Activated T-helper 1 cell treated with Interleukin-2 at 50 U/mL for 16 hours (primary cell): ENCODE measurements at places on chromosomes 2 and 18.
A peak's percentile ranks its signal among the peaks of the same experiment; 100 is the strongest.

GRCh38 chr2:39696838-39697237, 31.1 kb downstream of the TMEM178A start:
- no peak for DNase-seq

GRCh38 chr2:209517436-209517835, 93.6 kb downstream of the MAP2 start:
- DNase-seq: no peak

- DNase-seq: no peak
Observed at GRCh38 chr2:63648632-63649031, 59.9 kb downstream of the MDH1 start.

- DNase-seq: no peak
Observed at GRCh38 chr18:58694221-58694620, 23.0 kb downstream of the MALT1 start.

- no peak for DNase-seq
Observed at GRCh38 chr2:105643405-105644173, 101.1 kb upstream of the NCK2 start.

DNA sequence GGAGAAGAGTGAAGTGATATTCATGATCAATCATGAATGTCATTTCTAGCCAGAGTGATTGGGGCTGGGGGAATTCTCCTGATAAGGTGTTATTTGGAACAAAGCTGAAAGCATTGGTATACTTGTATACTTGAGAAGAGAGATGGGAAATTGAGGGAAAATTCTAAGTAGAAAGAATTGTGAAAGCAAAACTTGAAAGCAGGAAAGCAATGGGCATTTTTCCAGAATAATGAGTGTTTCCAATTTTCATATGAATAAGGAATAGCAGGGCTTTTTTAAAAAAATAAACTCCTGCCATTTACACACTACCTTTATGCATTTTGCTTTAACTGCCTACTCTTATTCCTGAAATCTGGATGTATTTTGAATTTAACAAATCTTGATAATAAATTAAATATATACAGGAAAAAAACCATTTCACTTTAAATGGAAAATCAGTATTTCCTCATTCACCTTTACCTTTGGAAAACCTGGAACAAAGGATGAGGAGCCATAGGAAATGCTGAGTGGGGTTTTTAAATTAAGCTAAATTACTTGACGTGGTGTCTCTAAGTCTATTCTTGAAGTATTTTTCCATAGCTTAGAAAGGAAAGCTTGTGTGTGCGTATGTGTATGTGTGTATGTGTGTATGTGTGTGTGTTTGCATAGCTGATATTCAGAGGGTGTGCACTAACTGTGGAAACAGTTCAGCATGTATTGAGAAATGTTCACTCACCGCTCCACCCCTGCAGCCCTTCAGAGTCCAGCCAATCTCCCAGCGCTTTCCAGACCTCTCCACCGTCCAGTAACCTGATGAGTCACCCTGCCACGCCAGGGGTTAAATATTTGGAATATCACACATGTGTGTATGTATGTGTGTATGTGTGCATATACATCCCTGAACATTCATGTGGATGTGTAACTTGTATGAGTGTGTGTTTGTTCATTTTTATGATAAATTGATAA, 427.3 kb downstream of the THSD7B start:
- no peak for DNase-seq

DNA sequence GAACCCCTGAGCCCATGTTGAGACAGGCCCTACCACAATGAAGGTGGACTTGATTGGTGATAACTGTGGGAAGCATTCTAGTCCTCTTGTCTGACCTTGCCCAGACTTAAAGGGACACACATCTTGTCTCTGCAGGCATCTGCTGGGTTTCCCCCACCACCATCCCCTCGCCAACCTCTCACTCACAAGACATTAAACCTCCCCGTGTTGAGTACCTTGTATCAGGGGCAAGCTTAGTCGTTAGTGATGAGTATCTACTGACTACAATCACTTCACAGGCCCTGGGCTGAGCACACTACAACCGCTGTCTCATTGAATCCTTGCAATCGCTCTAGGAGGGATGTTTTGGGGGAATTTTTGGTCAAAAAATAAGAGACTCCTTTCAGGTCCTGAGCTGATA, 86.0 kb downstream of the ICOS start:
- no peak for DNase-seq

DNA sequence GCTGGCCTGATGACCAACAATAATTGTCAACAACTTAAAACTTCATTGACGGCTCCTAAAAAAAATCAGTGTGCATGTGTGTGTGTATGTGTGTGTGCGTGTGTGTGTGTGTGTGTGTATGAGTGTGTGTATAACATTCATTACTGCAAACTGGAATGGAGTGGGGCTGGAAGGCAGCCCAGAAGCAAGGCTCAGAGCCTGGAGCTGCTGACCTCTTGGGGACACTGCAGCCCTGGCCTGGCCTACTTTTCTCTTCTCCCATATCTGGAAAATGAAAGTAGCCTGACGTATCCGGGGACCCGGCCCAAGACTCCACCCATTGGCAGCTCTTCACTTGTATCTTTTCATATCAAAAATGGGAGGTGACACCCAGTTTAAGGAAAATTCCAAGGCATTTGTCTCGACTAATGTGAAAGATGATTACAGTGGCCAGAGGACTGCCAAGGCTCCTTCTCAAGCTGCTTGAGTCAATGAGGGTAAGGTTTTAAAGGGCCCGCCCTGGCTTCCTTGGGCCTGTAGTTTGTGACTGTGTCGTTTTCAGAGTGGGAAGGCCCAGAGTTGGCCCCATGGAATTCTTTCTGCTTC, 72.4 kb upstream of the IL1R1 start:
- DNase-seq: no peak

DNA sequence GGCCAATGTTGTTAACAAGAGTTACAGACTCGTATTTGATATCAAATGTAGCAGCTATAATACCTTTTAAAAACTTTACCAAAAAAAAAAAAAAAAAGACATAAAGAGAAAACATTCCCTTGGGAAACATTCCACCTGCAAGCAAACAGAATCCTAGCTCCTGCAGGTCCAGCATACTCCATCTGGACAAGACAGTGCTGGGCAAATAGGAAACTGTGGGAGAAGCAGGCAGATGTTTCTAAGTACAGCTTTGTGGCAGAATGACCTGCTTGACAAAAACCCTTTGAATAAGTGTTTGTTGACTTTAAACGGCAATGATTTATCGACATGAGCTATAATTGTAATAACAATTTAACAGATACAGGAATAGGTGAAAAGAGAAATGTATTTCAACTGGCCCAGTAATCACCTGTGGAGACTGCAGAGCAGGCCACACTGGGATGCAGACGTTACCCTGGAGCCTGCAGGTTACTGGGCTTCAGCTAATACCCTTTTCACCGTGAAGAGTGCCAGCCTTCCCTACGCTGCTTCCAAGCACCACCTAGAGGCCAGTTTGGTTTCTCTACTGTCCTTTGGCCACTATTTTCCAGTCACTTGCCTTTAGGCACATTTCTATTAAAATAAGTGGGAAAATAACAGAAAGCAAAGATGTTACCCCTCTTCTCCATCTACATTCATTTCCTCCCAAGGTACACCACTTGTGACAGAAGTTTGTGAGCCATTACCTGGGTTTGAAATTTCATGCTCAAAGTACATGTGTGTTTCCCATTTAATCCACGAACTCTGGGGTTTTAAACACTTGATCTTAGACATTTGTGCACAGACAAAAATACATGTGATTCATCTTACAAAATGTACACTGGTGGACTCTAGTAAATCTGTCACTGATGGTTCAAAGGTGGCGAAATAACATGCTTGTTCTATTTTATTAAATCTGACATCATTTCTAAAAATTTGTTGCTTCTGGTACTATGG, 96.9 kb upstream of the ZNF397 start:
- DNase-seq: peak; percentile 10

DNA sequence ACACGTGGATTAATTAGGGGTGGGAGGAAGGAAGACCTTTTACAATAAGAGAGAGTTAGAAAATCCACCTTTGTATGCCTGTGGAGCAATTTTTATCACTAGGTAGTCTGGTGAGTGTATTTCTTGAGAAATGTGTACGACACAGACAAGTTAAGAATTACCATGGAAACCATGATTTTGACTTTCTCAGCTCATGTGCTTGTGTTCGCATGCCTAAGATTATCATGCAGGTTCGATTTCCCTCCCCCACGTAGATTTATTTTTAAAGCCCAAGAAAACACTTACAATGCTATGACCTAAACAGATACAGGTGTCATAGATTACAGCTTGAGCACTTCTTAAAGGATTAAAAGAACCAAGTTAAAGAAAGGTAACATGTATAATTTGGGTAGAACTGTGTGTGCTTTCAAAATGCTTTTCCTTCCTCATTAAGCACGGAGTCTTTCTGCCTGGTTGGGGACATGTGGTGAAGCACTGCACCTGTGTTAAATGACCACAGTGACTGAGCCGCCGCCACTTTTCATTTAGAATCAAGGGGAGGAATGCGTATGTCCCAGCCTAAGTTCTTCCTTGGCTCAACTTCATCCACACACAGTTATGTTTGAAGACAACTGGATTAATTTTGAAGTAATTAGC, 16.6 kb downstream of the SERTAD2 start:
- no peak for DNase-seq

DNA sequence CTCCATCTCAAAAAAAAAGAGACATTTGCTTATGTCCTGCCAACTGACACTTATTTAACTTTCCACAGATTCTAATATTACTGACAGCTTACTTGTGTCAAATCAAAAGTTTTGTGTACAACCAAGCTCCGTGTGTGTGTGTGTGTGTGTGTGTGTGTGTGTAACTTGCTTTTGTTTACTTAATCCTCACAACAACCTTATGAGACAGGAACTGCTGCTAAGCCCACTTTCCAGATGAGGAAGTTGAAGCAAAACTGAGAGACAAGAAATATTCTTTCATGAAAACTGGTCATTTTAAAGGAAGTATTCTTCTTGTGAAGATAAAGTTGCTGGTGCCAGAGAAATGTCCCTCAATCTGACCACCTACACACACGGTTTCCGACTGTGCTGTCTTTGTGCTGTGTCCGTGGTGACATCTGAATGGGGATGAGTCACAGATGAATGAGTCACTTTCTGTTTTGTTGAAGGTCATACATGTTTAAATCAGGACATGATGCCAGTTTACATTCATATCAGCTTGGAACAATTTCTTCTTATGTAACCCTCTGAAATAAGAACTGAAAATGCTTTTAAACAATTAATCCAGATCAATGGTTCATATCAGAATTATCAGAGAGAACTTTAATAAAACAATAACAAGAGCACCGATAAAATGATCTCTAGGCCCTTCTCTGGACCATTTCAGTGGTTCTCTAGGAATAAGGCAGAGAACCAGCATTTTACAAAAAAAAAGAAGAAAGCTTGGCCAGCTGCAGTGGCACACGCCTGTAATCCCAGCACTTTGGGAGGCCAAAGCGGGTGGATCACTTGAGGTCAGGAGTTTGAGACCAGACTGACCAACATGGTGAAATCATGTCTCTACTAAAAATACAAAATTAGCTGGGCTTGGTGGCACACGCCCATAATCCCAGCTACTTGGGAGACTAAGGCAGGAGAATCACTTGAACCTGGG, 95.5 kb downstream of the THNSL2 start:
- DNase-seq: no peak

- DNase-seq: no peak
Observed at GRCh38 chr2:197920592-197921201, 116.3 kb downstream of the PLCL1 start.

GRCh38 chr18:58756596-58757240, 85.5 kb downstream of the MALT1 start:
- no peak for DNase-seq

- DNase-seq: no peak
Observed at GRCh38 chr18:11989174-11989573, 7.9 kb downstream of the IMPA2 start.

GRCh38 chr2:171957061-171957460, 34.8 kb downstream of the HAT1 start:
- no peak for DNase-seq

DNA sequence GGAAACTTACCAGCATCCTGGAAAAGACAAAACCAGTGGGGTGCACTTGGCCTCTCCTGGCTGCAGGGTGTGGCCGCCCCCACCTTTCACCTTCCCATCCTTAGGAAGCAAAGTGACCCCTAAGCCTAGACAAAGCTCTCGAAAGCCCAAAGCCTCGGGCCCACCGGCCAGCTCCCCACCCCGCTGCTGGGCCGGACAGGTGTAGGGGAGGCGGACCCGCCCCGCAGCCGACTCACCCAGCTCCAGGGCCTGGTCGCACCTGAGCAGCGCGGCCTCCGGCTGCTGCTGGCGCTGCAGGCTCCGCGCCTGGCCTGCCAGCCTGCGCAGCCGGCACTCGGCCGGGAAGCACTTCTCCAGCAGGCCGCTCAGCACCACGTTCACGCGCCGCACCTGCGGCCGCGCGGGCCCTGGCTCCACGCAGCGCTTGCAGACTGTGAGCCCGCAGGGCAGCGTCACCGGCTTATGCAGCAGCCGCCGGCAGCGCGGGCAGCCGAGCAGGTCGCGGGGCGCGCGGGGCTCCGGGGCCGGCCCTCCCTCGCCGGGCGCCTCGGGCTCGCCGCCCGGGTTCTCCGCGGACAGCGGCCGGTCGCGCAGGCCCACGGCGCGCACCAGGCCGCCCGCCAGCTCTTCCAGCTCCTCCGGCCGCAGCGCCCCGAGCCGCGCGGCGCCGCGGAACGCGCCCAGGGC, 979 bp downstream of the LONRF2 start:
- no peak for DNase-seq

DNA sequence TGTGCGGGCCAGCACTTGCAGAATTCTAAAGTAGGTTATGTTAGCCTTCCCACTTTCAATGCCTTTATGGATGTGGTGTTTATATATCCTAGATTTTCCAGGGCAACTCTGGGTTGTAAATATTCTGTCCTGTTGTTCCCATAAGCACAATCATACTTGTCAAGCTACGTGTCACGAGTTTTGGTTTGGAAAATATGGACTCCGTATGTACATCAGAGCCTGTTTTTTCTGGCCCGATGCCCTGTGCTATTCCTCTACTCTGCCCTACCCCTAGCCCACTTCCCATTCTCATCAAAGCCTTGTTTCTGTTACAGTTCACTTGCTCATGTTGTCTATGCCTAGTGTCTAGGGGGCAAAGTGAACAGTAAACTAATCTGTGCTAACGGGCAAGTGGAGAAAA, 27.0 kb upstream of the ZEB2 start:
- DNase-seq: no peak

GRCh38 chr2:73850009-73850408, 21.2 kb downstream of the STAMBP start:
- DNase-seq: no peak

GRCh38 chr2:239736358-239737143, 288.6 kb downstream of the NDUFA10 start:
- no peak for DNase-seq

- no peak for DNase-seq
Observed at GRCh38 chr2:224325941-224326340, 76.0 kb downstream of the FAM124B start.

GRCh38 chr2:15556311-15556930, 4.7 kb downstream of the NBAS start:
- no peak for DNase-seq

DNA sequence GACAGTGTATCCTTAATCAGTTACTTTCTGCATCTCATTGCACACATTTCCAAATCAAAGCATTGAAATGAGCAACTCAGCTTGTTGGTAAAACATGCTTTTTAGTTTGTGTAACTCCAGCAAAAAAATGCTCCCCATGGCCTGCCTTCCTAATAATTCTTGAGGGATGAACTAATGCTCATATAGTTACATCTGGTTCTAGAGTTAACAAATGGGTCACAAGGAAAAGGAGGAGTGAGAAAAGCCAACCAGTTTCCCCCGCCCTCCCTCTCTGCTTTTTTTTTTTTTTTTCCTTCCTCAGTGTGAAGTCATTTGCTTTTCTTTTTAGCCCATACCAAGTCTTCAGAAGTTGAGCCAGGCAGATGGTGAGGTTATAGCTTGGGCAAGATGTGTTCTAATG, 231.7 kb downstream of the MTX2 start:
- DNase-seq: no peak
